ENCODE measurements at places on chromosomes 5 and 9.

GRCh38 chr5:57659886-57660285 lies 177.3 kb upstream of the ACTBL2 start:
- no peak for DNase-seq

GRCh38 chr5:18299166-18299565 lies 664.9 kb downstream of the TAF11L14 start:
- no peak for DNase-seq

- DNase-seq = no peak
Measured at GRCh38 chr5:50697739-50698138, 31.3 kb downstream of the PARP8 start.

- no peak for DNase-seq
Measured at GRCh38 chr9:82447343-82447742, 458.8 kb downstream of the SPATA31D1 start.

- DNase-seq = no peak
Measured at GRCh38 chr9:134879664-134880483, 736 bp upstream of the FCN2 start.

DNA sequence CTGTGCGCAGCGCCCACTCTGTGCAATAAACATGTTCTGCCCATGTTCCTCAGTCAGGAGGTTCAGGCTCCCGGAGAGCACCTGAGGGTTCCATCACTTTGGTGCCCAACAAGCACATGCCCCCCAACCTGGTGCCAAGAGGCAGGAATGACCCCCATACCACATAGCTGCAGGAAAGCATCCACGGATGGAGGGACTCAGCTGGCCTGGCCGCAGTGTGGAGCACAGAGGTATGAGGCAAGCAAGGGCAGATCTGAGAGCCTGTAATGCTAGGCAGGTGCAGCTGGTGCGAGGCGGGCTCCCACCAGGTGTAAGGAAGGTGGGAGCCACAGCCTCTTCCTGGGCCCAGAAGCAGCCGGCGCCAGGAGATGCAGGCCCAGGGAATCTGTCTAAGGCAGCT lies 4.3 kb upstream of the MRNIP start:
- DNase-seq = no peak

- no peak for DNase-seq
Measured at GRCh38 chr9:38259056-38259455, 133.4 kb upstream of the ALDH1B1 start.

DNA sequence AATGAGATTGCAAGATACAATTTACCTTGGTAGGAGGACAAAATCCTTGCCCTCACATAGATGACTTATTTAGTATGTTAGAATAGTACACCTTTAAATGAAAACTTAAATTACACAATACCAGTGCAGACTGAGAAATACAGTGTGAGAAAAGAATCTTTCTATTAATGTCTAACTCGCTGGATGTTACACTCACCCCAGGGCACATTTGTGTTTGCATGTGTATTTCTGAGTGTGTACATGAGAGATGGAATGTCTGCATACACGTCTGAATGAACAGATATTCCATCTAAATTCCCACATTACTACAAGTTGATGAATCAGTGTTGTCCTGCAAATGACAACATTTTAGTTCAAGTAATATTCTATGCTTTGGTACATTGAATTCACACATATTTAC lies 99.8 kb downstream of the KLHL3 start:
- DNase-seq = no peak

- no peak for DNase-seq
Measured at GRCh38 chr9:131319486-131319885, 30.0 kb downstream of the PLPP7 start.

- no peak for DNase-seq
Measured at GRCh38 chr9:112535301-112535700, 48.7 kb downstream of the KIAA1958 start.

GRCh38 chr5:90813392-90813791 lies 254.8 kb downstream of the ADGRV1 start:
- DNase-seq = no peak

DNA sequence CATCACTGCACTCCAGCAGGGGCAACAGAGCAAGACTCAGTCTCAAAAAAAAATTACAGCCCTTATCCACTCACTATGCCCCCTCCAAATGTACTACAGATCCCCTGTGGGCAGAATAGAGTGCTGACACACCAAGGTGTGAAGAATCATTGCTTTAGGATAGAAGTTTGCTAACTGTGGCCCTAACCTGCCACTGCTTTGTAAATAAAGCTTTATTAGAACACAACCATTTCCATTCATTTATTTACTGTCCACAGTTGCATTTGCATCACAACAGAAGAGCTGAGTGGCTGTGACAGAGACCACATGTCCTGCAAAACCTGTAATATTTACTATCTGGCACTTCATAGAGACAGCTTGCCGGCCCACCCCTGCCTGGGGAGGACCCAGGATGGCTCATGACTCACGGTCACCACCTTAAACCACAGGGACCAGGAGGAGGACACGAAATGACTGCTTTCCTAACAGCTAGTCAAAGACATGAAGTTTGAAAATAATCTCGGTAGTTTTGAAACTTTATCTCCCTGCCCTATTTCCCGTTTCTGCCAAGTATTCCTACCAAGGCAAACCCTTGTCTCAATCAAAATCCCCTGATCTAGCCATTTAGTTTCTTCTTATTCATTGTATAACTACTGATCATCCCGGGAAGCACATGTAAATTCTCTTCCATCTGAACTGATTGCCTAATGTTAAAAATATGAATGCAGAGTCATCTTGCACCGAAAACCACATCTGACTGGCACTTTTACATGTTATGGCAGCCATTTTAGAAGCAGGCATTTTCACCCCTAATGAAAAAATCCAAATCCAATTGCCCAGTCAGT lies 206.1 kb downstream of the SLIT3 start:
- no peak for DNase-seq

- no peak for DNase-seq
Measured at GRCh38 chr9:95028853-95029219, 288.7 kb downstream of the FANCC start.

GRCh38 chr5:173623789-173624188 lies 7.3 kb upstream of the BOD1 start:
- no peak for DNase-seq

GRCh38 chr9:90881648-90882047 lies 80.0 kb downstream of the SYK start:
- no peak for DNase-seq

GRCh38 chr5:92504346-92504745 lies 1076.7 kb downstream of the NR2F1-AS1 start:
- DNase-seq = no peak
